ENCODE measurements at places on chromosomes 7 and 10.

GRCh38 chr7:156178214-156178613 lies 366.0 kb upstream of the SHH start:
- no peak for DNase-seq

- no peak for DNase-seq
Observed at GRCh38 chr7:142537760-142538159, 211.5 kb upstream of the PRSS1 start.

DNA sequence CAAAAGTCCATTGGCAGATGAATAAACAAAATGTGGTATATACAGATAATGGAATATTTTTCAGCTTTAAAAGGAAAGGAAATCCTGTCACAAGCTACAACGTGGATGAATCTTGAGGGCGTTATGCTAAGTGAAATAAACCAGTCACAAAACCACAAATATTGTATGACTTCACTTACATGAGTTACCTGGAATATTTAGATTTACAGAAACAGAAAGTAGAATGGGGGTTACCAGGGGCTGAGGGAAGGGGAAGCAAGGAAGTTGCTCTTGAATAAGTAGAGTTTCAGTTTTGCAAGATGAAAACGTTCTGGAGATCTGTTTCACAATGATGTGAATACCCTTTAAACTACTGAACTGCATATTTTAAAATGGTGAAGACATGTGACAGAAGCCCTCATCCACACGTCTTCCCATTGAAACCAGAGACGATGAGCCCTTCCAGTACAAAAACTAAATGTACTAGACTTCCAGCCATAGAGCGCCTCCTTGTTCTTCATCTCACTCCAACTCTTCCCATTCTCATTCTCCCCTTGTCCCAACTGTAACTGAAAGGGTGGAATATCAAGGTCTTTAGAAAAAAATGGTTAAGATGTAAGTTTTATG lies 62.4 kb downstream of the MICU1 start:
- no peak for DNase-seq

DNA sequence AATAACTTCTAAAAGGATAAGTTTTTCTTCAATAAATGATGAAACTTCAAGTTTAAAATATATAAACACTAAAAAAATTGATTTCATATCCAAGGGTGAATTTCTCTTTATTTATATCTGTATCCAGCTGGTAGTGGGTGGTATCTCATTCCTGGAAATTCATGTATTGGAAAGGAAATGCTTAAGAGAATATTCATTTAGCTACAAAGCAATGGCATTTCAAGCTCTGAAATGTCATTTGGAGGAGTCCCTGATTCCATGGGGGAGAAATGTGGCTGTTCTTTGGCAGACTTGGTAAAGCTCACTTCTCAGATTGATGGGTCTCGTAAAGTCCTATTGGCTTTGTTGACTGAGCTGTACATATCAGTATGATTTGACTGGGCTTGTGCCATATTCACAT lies 156.3 kb upstream of the TEX47 start:
- no peak for DNase-seq

DNA sequence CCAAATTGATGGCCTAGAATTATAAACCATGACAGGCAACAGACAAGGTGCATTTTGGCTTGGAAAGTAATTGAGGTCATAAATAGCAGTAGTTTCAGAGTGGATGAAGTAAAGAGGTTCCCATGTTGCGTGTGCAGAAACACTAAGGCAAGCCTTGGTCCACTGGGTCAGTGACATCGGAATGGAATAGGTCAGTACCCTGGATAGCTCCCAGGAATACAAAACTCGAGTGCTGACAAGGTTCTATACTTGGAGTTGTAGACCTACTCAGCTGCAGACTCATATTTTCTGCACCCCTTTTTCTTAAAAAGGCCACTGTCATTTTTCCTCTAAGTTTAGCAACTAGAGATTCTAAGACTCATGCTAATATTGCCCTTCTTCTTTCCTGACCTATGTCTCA lies 132.8 kb downstream of the DYNC1I1 start:
- no peak for DNase-seq

GRCh38 chr7:18317941-18318340 lies 177.6 kb upstream of the HDAC9 start:
- no peak for DNase-seq

DNA sequence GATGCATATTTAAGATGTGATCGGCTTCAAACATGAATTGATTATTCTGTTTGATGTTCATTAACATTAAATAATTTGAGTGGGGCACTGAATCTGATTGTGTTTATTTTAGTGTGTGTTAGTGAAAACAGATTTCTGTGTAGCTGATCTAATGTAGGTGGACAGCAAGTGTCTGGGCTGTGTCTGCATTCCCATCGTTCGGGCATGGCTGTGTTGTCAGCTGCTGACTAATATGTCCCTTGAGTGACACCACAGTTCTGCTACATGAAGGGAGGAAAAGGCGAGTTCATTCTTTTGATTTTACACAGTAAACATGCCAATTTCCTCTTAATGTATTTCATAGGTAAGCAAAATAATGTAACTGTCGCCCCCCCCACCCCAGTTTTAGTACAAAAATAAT lies 203.0 kb downstream of the CNTNAP2 start:
- DNase-seq: no peak

DNA sequence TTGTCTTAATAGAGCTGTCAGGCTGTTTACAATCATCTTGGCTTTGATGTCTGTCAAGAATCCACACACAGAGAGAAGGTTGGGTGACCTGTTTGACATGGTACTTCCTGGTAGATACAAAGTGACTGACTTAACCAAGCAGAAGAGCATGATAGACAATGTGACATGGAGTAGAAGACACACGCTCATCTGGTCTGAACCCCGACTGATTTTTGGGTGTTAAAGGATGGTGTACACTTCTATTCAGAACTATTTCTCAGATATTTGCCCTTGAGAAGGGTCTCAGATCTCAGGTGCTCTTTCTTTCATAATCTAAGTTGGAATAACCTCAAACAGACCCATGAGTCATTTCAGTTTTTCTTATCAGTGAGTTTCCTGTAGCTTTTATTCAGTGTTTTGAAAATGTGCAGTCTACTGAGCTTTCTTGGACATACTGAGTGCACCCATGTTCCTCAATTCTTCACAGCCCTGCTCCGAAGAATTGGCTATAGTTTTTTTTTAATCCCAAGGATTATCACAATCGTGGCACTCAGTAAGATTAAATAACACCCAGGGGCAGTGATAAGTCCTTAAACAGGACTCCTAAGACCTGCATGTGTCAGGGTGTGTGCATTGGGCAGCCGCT lies 46.4 kb upstream of the NXPH1 start:
- no peak for DNase-seq

DNA sequence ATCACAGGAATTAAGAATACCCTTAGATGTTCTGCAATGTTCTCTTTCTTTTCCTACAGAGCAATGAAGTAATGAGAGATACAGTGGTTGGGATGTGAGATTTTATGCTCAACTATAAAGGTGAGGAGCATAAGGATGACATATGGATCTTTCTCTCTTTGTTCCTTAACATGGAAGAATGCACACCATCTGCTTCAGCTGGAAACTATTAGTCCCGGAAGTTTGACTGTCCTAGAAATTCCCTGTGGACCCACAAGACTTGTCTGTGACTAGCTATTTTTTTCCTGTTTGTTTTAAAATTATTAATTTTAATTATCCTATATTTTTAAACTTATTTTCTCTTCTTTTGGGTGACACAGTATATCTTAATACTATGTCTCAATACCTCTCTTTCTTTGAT lies 80.2 kb downstream of the DKK1 start:
- no peak for DNase-seq

GRCh38 chr7:85095366-85095765 lies 91.5 kb downstream of the SEMA3D start:
- DNase-seq: no peak

DNA sequence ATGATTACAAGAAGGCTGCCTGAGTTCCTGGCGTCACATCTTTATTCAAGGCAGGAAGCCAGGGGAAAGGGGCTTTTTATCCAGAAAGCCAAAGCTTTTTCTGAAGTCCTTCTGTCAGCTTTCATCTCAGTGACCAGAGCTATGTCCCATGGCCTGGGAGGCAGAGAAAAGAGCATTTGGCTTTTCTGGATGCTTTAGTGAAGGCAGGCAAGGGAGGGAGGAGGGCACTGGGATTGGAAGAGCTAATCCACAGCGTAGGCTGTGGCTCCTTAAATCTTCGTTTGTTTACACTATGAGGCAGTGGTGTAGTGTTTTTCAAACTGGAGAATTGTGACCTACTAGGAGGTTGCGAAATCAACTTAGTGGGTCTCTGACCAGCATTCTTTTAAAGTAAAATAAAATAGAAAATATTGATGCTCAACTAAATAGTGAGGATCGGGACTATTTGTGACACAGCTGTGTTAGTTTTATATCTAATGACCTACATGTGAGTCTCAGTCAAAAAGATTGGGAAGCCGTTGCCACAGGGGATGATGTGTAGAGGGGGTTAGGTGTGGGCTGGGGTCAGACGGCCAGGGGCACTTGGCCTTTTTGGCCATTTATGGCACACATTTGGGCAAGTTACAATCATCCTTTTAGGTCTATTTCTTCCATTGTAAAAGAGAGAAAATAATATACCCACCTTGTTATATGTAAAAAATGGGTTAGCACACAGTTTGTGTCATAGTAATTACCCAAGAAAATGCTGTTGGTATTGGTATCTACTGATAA lies 14.1 kb downstream of the CRYGN start:
- DNase-seq: peak; percentile 70

GRCh38 chr10:112375721-112376395 lies 1.9 kb downstream of the ACSL5 start:
- DNase-seq: no peak

- no peak for DNase-seq
Observed at GRCh38 chr10:14601872-14602725, 172.6 kb downstream of the FAM107B start.

GRCh38 chr10:77038407-77038806 lies 599.2 kb downstream of the KCNMA1 start:
- no peak for DNase-seq

DNA sequence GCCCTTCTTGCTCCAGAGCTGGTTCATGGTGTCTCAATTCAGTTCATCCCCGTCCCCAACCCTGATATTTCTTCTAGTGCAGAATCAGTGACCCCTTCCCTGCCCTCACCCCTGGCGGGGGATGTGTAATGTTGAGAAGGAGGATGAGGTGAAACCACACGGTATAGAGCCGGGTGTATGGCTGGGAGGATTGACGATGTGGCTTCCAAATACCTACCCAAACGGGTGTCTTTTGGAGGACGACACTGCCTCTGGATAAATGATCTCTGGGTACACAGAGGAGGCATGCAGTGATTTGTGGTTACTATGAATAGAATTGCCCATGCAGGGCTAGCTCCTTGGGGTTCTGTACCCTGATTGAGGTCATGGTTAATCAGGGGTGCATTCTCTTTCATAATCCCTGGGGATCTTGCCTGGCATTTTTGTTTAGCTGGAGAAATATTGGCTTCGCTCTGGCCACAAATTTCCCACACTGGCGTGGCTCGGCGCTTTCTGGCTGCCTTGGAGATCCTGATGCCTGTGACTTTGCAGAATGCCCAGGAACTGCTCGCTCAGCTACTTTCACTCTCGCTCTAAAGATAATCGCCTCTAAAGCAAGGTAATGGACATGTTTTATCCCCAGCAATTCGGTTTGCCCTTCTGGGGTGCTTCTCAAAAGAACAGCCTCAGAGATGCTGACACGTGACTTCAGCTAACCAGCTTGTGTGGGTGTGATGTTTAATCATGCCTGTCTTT lies 89.2 kb downstream of the RBM20 start:
- no peak for DNase-seq

GRCh38 chr10:63698787-63699150 lies 177.6 kb downstream of the REEP3 start:
- no peak for DNase-seq

GRCh38 chr10:91796331-91797047 lies 1.7 kb upstream of the TNKS2 start:
- DNase-seq: no peak

- DNase-seq: no peak
Observed at GRCh38 chr10:114188001-114188400, 8.8 kb downstream of the TDRD1 start.

DNA sequence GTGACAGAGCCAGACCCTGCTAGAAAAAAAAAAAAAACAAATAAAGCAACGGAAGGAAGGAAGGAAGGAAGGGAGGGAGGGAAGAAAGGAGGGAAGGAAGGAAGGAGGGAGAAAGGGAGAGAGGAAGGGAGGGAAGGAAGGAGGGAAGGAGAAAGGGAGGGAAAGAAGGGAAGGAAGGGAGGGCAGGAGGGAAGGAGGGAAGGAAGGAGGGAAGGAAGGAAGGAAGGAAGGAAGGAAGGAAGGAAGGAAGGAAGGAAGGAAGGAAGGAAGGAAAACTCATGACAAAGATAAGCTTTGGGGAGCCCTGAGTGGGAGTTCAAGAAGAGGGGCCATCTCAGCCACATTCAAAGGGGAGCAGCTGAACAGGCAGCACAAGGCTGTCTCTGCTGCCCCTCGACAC lies 124.7 kb upstream of the MGMT start:
- DNase-seq: no peak

GRCh38 chr7:123615344-123615743 lies 13.7 kb downstream of the ASB15 start:
- peak; percentile 21 for DNase-seq

DNA sequence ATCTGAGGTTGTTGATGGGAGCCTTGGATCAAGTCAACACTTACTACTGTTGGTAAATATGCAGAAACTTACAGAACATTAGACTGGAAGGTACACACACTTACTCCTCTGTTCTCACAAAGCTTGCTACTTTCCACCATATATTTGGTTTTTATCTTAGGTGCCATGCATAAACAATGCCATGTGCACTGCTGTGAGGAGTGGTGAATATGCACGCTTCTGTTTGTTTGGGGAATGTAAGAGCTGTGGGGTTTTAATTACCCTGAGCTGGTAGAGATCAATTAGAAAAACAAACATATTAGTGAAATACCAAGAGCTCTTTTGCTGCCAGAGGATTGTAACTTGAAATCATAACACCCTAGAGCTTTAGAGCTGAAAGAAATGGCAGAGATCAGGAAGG lies 79.8 kb upstream of the ARID5B start:
- no peak for DNase-seq

- DNase-seq: no peak
Observed at GRCh38 chr10:102231357-102232318, 5.5 kb downstream of the ELOVL3 start.

DNA sequence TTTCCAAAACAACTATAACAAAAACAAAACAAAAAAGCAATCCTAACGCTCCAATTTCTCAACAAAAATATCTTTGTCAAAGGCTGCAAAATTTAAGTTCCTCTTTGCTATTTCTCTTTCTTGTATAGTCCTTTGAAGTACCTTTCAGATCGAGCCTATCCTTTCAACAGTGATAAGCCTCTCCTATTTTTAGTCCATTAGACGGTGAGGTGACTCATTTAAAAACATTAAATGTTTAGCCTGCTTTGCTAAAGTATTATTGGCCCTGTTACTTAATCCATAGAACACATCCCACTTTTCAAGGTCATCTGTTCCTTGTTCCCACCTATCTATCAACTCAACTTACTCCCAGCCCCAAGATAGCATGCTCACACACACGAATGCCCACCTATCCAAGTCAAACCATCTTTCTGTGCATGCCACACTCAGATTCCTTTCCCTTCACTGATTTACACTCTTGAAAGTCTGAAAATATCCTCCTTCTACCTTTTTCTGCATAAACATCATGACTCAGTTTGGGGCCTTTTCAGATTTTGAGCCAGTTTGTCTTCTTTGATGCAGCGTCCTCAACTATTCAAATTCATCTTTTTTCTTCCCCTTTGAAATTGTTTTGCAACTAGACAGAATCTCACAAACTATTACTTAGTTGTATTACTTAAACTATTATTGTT lies 224.9 kb upstream of the TMEM229A start:
- DNase-seq: no peak

- no peak for DNase-seq
Observed at GRCh38 chr7:44858161-44858560, 10.3 kb upstream of the H2AZ2 start.

Measured in AG04450 (cell line).